Stimulated activated CD4-positive, alpha-beta T cell treated with anti-CD3 and anti-CD28 coated beads, Interleukin-1b, Interleukin-23, amount 100 ng/mL, for 1 hour (primary cell): ENCODE measurements at places on chromosomes 5 and 9.

DNA sequence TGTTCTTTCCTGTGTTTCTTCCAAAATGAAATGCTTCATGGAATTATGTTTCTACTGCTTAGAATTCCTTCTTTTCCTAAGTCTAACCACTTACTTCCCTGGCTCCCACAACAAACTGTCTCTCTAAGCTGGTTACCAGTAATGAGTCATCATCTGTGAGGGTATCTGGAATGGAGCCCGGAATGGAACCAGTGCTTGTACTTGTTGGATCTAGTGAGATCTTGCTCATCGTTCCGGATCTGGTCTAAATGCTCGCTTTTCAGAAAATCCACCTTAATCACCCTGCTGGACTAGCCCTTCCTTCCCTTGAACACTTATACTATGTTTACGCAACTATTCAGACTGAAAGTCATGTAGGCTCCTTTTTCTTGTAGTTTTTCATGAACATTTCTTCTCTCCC, 184.8 kb downstream of the PBX3 start:
- no peak for DNase-seq

DNA sequence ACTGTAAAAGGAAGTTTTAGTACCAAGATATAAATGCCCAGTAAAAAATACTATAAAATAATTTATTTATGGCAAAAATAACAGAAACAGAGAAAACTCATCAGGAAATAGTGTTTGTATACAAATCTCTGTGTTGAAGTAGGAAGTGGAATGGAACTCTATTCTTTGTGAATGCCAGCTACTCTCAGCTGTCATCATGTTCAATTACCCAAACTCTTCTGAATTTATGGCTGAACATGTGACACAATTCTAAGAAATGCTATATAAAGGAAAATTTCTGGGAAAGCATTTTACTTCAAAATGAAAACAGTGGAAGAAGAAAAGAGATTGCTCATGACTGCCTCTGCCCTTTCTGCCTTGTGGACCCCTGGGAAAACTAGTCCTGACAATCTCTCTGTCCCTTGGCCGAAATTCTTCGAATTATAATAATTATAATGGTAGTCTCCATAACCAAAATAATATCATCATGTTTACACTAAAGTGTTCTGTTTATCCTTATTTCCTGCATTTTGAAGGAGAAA, 522.3 kb upstream of the ST8SIA4 start:
- DNase-seq: no peak

DNA sequence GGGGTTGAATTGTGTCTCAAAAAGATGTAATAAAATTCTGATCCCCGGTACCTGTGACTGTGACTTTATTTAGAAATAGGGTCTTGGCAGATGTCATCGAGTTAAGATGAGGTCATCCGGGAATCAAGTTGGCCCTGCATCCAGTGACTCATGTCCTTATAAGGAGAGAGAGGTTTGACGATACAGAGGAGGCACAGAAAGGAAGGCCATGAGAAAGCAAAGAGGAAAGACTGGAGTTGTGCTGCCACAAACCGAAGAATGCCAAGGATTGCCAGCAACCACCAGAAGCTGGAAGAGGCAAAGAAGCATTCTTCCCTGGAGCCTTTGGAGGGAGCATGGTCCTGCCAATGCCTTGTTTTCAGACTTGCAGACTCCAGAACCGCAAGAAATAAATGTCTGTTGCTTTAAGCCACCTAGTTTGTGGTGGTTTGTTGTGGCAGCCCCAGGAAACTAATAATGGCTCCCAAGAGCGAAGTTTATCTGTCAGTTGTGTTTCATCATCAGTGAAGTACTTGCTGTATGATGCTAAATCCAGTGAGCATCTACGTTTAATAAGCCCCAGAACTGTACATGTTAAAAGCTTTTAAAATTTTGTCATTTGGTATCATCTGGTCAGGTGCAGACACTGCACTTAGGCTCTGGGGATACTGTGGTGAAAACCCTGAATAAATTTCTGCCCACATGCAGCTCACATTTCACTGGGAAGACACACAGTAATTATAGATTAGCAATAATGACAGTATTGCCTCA, 114.8 kb downstream of the TLE4 start:
- DNase-seq: no peak

- DNase-seq: no peak
These were observed 77.5 kb downstream of the SPATA31C2 start for GRCh38 chr9:88060746-88061145.

GRCh38 chr5:173875189-173875588, 13.0 kb upstream of the CPEB4 start:
- no peak for DNase-seq
